ENCODE measurements at places on chromosomes 7 and 10.

DNA sequence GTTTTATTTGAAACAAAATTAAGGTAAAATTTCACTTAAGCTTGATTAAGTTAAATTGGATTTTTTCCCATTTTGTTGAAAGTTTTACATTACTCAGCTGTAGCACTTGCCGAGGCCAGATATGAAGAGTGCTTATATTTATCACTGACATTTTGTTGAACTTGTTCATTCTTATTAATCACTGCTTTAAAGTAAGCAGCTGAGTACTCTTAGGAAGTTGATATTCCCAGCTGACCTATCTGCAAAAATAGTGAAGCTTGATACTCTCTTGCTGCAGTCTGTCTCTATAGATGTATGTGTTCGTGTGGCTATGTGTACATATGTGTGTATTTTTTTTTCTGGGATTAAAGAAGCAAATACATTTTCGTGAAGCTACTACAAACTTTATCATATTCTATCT lies 150.0 kb downstream of the SKAP2 start:
- DNase-seq = no peak

DNA sequence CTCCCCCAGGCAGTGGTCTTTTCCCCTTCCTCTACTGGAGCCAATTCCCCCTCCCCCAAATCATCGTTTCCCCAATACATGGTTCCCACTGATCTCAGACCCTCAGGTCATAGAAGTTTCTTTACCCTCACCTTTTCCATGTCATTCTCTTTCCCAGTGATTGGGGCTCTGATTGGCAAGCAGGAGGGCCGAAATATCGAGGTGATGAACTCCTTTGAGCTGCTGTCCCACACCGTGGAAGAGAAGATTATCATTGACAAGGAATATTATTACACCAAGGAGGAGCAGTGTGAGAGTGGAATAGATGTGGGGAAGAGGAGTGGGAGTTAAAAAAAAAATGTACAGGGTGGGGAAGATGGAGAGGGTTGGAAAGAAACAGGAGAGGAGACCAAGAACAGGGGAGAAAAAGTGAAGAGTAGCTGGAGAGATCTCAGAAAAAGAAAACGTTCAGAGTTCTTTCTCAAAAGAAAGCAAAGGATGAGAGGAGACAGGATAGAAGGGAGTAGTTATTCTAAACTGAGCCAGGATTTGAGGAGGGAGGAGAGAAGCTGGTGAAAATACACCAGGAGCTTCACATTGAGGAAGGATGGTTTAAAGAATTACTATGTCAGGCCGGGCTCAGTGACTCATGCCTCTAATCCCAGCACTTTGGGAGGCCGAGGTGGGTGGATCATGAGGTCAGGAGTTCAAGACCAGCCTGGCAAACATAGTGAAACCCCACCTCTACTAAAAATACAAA lies 858 bp downstream of the COPS6 start:
- no peak for DNase-seq

GRCh38 chr7:140903741-140904480 lies 20.8 kb downstream of the BRAF start:
- no peak for DNase-seq

- DNase-seq = no peak
Measured at GRCh38 chr10:43876976-43877375, 228.3 kb upstream of the ZNF32 start.

DNA sequence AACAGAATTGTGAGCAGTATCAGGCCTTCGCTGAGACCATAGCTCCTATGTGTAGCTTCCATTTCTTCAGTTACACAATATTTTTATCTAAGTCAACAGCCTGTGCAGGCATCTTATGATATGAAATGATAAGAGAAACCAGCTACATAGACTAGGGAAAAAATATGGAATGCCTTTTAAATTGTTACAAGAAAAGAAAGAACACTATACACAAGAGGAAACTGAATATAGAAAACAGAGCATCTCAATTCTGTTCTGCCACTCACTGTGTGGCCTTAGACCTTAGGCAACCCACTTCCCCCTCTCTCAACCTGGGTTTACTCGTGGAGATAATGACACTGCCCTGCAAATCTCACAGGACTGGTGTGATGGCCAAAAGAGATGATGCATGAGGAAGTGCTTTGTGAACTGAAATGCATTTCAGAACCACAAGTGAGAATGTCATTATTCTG lies 132.9 kb downstream of the LRRN3 start:
- no peak for DNase-seq

DNA sequence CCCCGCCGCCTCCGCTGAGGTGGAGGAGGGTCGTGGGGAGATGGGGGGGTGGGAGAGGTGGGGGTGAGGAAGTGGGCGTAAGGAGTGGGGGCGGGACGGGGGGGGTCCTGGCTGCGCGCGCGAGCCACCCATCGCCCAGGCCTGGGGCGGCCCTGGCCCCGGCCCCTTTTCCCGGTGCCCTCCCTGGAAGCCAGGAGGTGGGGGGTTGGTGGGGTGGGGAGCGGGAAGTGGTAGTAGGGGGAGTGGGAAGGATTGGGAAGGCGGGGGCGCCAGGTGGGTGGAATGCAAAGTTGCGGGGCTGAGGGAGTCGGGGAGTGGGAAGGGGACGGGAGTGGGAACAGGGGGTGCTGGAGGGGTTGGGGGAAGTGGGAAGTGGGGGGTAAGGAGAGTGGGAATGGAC lies 319 bp upstream of the MMD2 start:
- DNase-seq = no peak

GRCh38 chr7:36406156-36406555 lies 16.5 kb downstream of the ANLN start:
- DNase-seq = no peak

DNA sequence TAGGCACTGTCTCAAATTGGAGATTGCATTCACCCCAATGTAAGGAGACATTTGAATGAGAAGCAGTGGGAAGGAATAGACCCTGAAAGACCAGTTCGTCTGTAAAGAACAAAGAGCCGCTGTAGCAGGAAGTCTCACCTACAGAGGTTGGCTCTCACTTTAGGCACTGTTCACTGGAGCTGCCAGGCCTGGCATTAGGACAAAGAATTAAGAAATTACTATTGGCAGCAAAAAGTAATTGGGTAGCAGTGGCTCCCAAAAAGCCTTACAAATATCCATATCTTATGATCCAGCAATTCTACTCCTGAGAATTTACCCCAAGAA lies 10.5 kb upstream of the TEX36 start:
- DNase-seq = no peak

DNA sequence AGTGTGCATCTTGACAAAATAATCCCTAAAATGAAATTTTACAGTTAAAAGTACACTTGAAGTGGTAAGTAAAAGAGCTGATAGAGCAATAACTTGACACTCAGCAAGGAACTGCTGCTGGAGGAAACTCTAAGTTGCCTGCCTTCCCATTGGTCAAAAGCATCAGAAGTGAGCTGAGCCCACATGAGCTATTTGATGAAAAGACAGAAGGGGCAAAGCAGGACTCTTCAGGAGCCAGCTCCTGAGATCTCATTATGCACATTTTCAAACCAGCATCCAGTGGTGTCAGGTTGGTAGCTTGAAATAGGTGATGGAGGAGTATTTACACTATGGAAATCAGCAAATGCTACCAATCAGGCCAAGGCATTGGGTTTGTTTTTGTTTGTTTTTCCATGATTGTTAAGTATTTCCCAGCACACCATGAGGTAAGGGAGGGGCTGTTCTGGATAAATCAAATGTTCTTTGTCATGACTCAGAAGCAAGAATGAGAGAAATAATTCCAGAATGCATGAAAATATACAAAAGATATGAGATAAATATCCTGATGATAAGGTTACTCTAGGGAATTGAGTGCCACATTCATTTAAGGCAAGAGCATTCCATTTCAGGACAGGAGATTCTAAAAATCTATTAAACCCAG lies 316.6 kb downstream of the SNX13 start:
- DNase-seq = no peak

- DNase-seq = no peak
Measured at GRCh38 chr7:34656041-34656440, 2.0 kb upstream of the NPSR1 start.

DNA sequence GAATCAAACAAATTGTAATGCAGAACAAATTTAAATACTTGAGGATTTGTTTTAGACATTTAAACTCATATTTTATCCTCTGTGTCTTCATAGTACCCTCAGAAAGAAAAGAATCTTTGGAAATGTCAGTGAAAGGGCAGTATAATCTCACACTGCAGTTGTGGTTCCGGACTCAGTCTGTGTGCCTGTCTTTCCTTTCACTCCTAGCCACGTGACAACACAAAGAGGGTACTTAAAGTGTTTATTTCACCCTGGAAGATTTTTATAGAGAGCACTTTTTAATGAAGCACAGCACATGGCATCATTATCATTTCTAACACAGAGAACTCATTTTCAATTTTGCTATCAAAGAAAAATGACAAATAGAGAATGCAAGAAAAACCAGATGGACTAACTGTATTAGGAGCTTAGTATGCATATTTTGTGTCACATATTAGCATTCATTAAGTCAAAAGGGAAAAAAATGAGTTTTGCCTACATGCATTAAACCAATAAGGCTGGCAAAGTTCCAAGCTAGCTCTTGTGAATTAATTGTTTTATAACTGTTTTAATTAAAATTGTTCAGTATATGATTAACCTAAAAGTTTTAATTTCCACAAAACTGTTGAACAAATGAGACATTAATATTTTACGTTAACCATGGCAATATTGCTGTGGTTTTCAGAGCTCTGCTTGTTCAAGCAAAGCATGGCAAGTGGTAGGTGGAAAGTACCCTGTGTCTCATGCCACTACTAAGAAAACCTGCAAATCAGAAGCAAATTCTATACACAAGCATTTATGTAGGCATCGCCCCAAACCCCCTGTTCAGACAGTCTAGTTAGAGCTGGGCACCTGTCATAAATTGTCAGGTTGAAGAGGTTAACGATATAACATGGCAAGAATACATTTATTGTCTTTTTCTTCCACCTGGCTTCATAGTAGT lies 65.9 kb downstream of the AUTS2 start:
- DNase-seq = no peak

DNA sequence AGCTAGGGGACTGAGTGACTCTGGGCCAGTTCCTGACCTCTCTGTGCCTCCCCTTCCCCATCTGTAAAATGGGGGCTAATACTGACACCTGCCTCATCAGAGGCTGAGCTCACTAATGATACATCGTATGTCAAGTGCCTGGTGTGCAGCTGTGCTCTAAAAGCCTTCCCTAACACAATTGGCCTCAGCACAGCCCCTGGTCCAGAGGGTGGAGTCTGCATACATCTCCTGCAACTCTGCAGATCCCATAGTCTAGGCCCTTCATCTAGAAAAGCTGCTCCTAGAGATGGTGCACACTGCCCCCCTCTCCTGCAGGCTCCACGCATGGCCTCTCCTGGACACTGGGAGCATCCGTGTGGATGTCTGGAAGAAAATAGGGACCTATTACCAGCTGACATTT lies 255.0 kb downstream of the RPS24 start:
- DNase-seq = no peak

DNA sequence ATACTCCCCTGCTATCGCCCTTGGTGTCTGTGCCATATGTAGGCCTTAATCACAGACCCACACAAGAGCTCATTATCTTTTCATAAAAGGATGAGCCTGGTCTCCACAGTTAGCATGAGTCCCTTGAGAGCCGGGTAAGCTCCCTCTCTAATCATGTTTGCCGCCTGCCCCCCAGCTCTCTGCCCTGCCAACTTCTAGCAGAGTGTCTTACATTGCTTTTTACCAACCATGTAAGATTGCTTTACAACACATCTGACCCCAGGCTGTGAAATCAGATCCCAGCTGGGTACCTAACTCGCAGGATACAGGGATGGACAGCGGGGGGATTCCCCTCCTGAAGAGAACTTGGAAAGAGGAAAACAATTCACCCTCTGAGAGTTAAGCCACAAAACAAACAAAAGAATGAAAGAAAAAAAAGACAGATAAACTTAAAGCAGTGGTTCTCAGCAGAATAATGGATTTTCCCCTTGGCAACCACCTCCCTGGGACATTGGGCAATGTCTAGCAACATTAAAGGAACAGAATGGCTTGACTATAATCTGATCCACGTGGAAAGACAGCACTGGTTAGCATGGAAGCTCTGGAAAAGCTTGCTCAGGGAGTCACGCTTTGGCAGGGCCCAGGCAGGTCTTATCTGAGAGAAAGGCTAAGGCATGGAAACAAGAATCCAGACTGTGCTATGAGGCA lies 39.4 kb upstream of the ATOH7 start:
- no peak for DNase-seq

DNA sequence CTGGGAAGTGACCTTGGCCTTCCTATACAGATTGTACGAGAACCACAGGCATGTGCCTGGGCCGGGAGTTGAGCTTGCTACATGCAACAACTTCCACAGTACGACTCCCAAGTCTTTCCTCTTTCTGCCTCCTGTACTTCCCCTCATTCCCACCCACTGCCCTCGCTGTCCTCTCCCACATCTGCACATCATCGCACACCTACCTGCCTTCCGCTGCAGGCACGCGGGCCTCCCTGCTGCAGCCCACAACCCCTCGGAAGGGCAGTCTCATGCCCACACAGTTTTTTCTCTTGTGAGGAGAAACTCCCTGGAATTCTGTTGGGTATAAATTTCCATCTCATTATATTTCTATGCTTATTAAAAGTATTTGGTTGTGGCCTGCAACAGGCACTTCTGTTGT lies 117.2 kb downstream of the ACTR3B start:
- DNase-seq = no peak

- peak; percentile 34 for DNase-seq
Measured at GRCh38 chr10:103451091-103451813, 918 bp downstream of the CALHM2 start.

DNA sequence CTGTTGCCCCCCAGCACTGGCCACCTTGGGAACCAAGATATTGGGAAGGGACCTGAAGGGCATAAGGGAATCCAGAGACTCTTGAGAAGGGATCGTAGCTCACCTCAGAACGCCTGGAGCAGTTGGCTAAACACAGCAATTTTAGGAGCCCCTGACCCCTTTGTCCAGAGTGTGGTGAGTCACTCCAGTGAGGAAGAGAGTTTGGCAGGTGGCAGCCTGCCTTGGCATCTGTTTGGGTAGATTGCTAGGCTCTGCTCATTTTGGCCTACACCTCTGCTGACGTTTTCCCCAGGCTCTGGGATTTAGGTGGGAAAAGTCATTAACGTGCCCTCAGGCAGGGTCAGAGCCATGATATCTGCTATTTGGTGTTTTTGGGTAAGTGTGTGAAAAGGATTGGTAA lies 100.6 kb downstream of the GRB10 start:
- no peak for DNase-seq

DNA sequence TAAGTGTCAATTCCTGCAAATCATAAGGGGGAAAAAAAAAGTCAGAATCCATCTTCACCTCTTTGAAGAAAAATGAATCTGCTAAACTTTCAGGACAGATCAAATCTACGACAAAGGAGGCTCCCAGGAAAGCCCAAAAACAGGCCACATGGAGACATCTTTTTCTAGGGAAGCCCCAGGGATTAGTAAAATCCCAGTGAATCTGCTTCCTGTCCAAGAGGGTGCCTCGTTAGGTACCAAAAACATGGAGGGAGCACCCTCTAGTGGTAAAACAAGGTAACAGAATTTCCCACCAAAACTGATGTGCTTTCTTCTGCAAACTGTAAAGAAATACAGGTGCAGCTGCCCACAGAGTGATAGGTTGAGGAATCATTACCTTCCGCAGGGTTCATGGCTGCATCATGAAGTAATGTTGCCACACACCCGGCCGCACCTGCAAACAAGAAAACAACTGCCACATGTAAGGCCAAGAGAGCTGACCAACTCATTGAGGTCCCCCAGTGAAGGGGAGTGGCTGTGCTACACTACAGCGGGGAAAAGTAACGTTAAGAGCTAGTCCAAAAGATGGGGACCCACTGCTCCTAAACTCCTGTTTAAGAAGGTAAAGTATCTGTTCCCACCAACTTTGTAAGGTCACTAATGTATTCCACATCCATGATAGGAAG lies 7.9 kb downstream of the SLC25A28 start:
- no peak for DNase-seq

GRCh38 chr7:120677535-120677934 lies 180.4 kb downstream of the TSPAN12 start:
- no peak for DNase-seq

- DNase-seq = no peak
Measured at GRCh38 chr7:4745971-4746919, 29.2 kb upstream of the AP5Z1 start.

Data from activated T-cell treated with anti-CD3 and anti-CD28 coated beads for 1 hour (primary cell).